NCI-H1694 treated with DMSO at 0.1 percent for 48 hours (cell line): ENCODE measurements at places on chromosomes 12 and 14.

DNA sequence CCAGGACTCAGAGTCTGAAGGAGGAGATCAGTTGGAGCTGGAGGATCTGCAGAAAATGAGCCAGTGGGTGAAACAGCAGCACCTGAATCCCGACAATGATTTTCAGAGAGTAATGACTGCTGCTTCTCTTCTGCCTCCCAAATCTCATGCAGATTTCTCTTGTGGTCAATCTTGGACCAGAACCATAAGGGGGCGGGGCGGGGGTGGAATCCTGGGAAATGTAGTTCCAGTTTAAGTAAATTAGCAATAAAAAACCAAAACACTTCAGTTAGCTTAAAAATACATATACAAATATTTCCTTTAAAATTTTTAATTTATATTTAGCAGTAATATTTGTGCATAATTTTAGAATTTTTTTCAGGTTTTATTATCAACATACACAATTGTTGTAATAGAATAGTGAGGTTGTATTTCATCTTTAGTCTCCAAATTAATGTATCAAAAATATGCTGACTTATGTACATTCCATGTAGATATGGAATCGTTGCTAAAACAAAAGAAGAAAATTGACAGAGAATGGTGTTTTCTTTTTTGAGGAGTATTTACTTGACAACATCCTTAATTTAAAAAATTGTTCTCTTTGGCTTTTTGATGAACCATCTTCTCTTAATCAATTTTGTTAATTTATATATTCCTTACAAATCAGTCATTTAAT lies 223.5 kb upstream of the SYT10 start:
- DNase-seq: no peak

- no peak for DNase-seq
Observed at GRCh38 chr12:67320614-67321295, 51.6 kb downstream of the CAND1 start.

DNA sequence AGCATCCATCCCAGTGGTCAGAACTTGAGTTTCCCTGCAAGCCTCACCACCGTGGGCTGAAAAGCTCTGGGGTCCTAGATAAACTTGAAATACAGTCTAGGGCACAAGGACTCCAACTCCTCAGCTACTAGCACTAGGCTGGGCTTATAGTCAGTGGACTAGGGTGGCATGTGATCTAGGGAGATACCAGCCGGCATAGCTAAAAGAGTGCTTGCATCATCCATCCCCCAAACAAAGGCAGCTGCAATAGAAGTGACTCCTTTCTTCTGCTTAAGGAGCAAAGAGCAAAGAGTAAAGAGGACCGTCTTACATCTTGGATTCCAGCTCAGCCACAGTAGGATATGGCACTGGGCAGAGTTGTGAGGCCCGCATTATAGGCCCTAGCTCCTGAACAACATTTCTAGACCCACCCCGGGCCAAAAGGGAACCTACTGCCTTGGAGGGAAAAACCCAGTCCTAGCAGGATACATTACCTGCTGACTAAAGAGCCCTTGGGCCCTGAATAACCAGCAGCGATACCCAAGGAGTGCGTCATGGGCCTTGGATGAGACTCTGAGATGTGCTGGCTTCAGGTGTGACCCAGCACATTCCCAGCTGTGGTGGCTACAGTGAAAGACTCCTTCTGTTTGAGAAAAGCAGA lies 17.9 kb upstream of the SOS2 start:
- DNase-seq: no peak

- no peak for DNase-seq
Observed at GRCh38 chr12:2902272-2902880, 11.7 kb downstream of the TULP3 start.

GRCh38 chr14:54177641-54178621 lies 218.9 kb upstream of the CDKN3 start:
- no peak for DNase-seq

DNA sequence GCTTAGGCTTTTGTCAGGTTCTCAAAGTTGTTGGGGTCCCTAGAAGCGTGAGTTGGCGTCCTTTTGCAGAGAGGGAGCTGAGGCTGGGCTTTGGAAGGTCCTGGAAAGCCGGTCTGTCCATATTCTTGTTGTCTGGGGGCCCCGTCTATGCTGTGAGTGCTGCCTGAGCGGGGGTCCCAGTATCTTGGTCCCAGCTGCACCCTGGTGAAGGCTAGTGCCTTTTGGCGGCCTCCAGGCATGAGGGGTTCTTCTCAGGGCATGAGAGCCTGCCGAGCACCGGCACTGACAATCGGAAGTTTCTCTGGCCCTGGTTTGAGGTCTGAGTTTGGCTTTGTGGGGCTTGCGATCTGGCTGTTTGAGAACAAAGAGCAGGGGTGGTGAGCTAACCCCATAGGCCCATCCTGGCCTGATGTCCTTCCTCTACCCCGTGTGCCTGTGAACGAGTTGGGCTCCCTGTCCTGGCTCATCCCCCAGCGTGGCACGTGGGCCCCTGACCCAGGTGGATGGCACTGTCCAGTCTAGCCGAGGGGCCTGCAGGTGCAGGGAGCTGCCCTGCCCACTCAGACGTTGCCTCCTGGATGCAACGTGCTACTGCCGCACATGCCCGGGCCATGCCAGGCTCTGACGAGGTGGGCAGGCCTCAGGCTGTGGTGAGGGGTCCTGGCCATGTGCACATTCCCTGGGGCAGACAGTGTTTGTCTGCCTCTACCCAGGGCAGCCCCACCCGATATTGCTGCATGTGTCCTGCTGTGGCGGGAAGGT lies 3.9 kb downstream of the CEP170B start:
- DNase-seq: no peak

GRCh38 chr14:64508215-64508776 lies 3.7 kb downstream of the ZBTB1 start:
- no peak for DNase-seq

GRCh38 chr12:47134005-47134404 lies 54.2 kb upstream of the AMIGO2 start:
- DNase-seq: no peak

- no peak for DNase-seq
Observed at GRCh38 chr12:126727218-126728075, 1539.5 kb upstream of the TMEM132C start.

- DNase-seq: peak; percentile 22
Observed at GRCh38 chr14:79417961-79418360, 793.3 kb downstream of the DIO2 start.

DNA sequence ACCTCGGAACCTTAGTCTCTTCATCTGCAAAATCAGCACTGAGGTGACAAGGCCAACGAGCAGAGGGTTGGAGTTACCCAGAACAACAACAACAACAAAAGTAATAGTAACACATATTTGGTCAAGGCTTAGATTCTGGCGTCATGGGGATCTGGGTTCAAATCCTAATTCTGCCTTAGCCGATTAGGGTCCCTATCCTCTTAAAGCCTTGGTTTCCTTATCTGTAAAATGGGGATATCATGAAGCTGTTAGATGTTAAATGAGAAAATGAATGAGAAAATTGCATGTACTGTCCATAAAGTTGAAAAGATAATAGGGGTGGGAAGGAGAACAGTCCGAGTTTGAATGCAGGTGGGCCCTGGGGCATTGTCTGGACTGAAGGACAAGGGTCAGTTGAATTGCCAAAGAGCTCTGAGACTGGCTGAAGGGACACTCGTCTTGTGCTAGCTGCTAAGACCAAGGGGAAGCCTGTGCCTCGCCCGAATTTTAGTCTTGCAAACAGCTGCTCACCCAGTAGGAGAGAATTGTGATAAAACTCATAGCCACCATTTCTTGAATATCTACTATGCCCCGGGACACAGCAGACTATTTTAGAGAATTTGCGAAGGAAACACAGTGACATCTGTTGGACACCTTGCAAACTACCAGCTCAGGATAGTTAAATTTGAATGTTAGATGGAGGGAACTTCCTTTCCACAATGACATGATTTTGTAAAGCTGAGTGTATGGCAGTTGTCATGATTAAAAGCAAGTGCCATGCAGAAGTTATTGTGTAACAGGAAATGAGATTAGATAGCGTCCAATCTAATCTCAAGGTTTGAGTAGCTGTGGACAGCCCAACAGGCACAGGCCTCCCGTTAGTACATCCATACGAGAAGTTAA lies 6.8 kb upstream of the HNF1A start:
- DNase-seq: peak; percentile 61

GRCh38 chr12:110171636-110172035 lies 47.5 kb downstream of the IFT81 start:
- no peak for DNase-seq

DNA sequence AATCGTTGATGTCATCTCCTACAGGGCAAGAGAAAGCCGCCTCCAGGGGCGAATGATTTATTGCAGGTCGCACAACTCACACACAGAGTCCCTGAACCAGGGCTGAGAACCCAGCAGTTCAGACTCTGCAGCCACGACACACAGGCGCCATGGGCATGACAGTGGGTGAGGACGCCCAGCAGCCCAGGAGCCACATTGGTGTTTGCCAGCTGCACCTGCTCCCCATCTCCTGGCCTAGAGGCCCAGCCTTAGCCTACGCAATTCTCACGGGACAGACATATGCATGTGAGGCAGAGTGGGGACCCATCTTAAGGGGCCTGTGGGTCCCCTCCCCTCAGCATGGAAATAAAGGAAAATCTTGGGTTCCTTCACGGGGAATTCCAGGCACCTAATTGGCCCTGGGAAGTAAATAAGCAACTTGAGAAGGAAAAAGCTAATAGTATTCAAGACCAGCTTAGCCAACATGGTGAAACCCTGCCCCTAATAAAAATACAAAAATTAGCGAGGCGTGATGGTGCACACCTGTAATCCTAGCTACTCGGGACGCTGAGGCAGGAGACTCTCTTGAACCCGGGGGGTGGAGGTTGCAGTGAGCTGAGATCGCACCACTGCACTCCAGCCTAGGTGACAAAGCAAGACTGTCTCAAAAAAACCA lies 69.3 kb downstream of the RIMBP2 start:
- DNase-seq: no peak

GRCh38 chr12:6088921-6089747 lies 35.3 kb downstream of the VWF start:
- no peak for DNase-seq

DNA sequence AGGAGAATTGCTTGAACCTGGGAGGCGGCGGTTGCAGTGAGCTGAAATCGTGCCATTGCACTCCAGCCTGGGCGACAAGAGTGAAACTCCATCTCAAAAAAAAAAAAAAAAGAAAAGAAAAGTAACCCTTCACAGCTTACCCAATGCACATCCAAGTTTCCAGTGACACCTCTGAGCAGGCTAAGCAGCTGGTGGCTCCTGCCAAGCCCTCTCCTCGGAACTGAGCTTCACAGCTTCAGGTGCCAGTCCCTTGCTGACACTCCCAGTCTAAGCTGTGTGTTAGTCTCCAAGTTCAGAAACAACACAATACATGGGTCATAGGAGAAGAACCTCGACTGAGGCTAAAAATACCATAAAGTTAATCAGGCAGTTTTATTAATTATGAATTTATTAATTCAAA lies 7.9 kb downstream of the CD9 start:
- DNase-seq: no peak

DNA sequence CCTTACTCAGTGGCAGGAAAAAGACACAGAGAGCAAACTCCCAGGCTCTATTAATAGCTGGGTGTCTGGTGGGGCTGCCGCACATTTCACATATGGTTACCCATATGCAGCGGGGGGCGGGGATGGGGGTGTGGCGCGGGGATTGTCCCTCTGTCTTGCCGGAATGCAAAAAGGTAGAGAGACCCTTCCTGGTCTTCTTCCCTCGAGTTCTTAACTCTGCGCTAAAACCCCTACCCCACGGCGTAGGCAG lies 1.7 kb downstream of the PRMT8 start:
- peak; percentile 62 for DNase-seq

DNA sequence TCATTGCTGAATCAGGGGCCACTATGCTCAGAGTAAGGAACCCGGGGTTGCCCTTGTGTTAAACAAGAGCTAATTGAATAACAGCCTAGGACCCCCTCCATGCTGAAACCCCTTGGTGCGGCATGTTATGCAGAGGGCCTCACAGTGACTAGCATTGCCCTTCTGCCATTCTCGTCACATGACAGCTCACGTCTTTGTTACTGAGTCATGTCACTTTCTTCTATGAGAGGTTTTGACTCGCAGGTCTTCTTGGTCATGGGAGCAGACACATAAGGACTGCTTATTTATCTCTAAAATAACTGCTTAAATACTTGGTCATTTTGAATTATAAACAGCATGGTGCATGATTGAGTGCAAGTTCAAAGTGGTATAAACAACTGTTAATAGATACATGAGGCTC lies 24.9 kb downstream of the TCTN1 start:
- no peak for DNase-seq

- peak; percentile 12 for DNase-seq
Observed at GRCh38 chr12:6367065-6367968, 8.0 kb downstream of the SCNN1A start.

- no peak for DNase-seq
Observed at GRCh38 chr12:116137318-116137717, 140.2 kb downstream of the MED13L start.

GRCh38 chr14:99513183-99513694 lies 32.0 kb downstream of the CCNK start:
- no peak for DNase-seq

DNA sequence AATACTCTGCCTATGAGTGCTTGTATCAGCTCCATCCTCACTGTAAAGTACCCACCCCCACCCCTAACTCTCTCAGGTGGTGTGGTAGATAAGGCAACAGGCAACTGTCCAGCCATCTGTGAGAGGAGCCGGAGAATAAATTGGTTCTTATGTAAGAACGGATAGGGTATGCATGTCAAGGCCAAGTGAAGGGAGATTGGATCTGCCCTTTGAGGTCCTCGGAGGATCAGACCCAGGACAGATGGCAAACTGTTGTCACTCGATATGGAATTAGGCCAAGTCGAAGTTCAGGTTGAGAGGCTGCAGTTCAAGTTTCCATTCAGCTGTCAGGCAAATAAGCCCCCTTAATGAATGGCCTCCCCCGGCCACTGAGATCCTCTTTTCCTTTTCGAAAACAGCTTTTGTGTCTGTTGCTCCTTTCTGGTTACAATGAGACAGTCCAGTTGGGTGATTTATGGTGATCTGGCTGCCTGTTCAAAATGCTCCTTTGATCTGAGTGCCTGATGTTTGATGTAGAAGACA lies 120.3 kb downstream of the VRK1 start:
- peak; percentile 77 for DNase-seq

- DNase-seq: no peak
Observed at GRCh38 chr12:88562846-88563582, 17.3 kb downstream of the KITLG start.

GRCh38 chr12:86134561-86134960 lies 121.6 kb downstream of the MGAT4C start:
- no peak for DNase-seq

GRCh38 chr12:27711317-27711682 lies 668 bp downstream of the MRPS35 start:
- DNase-seq: peak; percentile 29

- DNase-seq: no peak
Observed at GRCh38 chr14:82060219-82060618, 526.6 kb upstream of the SEL1L start.

GRCh38 chr12:49545815-49546214 lies 7.0 kb downstream of the KCNH3 start:
- no peak for DNase-seq

GRCh38 chr12:32139064-32139421 lies 32.4 kb downstream of the BICD1 start:
- DNase-seq: peak; percentile 66
